ENCODE measurements at places on chromosomes 1 and 21.
A peak's percentile ranks its signal among the peaks of the same experiment; 100 is the strongest.

GRCh38 chr1:222334026-222334680 lies 213.8 kb downstream of the HHIPL2 start:
- DNase-seq = no peak

DNA sequence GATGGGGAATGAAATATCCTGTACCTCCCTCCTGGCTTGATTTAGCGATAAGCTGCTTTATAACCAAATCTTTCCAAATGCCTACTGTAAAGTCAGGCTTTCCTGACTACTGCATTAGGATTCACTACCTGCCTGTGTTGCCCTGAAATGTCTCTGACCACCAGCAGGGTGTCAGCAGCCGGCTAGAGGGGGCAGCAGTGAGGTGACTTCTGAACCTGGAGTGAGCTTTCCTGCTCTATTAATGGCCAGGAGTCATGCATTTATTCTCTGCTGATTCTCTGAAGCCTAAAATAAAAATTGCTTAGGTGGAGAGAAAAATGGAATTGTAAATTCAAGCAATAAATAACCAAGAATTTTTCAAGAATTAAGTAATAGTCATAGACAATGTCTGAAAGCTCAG lies 2.5 kb downstream of the BACE2 start:
- no peak for DNase-seq

DNA sequence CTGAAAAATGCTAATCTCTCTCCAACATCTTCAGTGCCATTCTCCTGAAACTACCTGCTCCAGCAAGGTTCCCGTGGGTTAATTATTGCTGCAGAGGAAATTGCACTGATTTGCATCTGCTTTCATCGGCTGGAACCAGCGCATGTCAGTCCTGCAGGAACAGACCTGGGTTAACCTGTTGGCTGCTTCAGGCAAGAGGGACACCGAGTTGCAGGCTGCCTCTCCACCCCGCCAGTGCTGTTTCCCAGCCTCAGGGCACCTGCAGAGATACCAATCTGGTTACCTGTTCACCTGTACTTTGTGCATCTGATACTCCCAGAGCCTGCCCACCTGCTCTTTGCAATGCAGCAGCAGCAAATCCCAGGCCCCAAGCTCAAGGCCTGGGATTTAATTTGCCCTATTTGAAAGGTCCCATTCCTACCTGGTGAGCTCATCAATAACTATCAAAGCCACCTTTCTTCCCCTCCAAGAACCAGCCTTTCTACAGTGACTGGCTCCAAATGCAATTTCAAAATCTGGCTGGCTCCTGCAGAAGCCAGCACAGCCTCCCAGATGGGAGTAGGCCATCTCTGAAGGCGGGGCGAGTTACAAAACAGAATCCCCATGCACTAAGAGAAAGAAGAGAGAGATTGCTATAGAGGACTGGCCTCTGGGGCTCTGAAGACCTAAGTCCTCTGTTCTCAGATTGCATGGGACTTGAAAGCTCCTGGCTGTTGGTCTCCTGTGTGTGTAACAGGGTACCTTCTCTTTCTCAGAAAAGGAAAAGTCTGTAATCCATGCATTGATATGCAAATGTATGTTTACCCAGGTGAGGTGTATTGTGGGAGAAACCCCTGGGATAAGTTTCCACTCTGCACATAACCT lies 67.8 kb downstream of the TOMM20 start:
- no peak for DNase-seq

DNA sequence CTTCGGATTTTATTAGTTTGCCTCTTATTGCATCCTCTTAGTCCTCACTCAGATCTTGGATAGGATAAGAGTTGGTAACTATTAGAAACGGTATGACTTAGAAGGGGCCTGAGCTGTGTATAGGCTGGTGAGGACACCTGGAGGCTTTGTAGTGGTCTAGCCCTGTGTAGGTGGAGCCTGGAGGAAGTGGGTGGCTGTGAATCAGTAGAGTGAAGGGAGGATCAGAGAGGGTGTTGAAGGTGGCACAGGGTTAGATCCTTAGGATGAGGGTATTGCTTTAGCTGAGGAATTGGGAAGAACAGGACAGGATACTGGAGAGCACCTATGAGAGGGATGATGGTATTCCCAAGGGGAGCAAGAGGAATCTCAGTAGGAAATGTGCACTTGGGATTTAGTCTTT lies 5.7 kb downstream of the VANGL1 start:
- DNase-seq = no peak

GRCh38 chr1:145858238-145858900 lies 512 bp downstream of the PIAS3 start:
- DNase-seq = peak; percentile 22

DNA sequence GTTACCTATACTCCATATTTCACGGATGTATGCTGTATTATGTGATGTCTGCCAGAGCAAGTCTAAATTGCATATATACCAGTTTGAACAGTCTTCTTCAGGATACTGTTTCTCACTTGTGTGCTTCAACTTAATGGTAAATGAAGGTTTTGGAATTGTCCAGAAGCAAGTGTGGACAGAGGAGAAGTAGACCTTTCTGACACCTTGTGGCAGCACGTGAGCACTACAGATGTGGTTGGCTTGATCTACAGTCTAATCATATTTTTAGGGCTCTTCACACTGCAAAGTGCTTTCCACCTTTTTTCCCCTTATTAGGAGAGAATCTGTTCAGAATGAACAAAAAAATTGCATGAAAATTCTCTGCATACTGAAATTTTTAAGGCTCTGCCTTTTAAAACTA lies 10.9 kb downstream of the MORC3 start:
- peak; percentile 17 for DNase-seq
